ENCODE measurements at places on chromosomes 6 and 20.

DNA sequence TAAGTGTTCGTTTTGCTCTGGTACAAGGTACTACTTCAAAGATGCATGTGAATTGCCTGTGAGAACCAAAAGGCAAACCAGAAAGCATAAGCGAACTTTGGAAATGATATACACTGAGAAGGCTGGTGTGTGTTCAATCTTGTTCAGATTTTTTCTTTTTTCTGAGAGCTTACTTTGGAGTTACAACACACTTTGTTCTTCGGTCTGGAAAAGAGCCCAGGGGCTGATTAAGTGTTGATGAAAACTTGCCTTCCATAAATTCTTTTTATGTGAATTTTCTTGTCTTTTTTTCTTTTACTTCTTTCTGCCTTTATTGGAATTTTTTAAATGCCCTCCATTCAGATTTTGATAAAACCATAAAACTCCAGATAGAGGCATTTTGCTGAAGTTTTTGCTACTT lies 395.1 kb upstream of the SASH1 start:
- no peak for DNase-seq

- DNase-seq, result no peak
Measured at GRCh38 chr6:140071601-140072062, 697.2 kb upstream of the CITED2 start.

DNA sequence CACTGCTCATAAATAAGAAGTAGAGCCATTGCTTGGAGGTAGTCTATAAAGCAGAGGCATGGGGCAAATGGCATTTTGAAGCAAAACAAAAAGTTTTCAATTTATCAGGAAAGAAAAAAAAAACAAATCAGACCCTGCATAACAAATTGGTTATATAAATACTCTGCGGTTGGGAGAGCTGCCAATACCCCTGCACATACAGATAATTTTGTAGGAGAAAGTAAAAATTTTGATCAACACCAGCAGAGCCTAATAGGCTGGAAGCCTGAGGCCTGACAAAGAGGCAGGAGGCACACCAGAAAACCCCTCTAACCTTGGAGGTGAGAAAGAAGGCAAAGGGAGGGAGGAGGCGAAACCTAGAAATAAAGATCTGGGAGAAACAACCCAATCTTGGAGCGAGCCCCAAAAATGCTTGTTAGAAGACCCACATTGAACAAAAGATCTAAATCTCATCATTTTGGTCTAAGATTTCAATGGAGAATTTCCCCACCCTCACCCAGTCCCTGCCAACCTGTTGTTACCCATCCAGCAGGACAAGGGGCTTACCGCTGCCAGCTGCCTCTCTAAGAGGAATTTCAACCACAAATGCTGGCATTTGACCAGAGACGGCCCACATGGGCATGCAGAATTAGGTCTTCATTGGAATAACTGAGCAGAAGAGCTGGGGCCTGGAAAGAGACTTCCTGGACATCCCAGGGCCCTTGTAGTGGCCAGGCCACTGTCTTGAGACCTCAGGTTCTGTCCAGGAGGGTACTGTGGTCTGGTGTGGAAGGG lies 28.4 kb downstream of the FOXA2 start:
- DNase-seq, result no peak

DNA sequence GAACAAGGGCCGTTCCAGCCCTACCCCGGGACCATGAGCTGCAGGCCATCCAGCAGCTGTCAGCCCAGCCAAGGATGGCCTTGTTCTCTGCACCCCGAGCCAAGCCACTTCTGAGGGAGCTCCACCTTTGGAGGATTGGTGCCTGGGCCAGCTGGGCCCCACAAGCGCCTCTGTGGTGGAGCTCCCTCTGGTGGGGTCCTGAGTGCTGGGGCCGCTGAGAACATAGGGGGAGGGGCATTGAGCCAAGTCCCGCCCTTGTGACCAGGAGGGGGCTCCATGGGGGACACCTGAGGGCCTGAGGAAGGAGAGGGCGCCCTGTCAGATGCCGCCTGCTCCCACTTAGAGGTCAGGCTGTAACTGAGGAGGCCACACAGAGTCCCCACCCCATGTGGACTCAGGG lies 43.2 kb downstream of the YTHDF1 start:
- DNase-seq, result no peak

- no peak for DNase-seq
Measured at GRCh38 chr20:15222502-15223330, 885.3 kb upstream of the FLRT3 start.

- no peak for DNase-seq
Measured at GRCh38 chr6:5303682-5304081, 42.4 kb downstream of the FARS2 start.

DNA sequence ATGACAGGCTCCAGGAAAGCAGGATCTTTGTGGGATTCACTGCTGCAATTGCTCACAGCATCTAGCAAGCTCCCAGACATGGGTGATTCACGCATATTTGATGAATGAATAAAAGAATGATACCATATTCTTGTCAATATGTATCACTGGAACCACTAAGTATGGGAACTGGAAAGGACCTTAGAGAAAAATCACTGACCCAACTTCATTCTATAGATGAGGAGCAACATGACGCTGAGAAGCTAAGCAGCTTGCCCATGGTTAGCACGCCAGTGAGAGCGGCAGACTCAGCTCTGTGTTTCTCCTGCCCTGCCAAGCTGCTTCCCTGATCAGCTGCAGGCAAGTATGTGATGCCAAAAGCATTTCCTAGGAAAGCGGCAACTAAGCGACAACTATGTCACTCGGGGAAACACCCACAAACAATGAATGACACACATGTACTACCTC lies 66.8 kb downstream of the PPP1R3G start:
- no peak for DNase-seq

GRCh38 chr6:119676230-119676629 lies 326.7 kb upstream of the MAN1A1 start:
- no peak for DNase-seq

DNA sequence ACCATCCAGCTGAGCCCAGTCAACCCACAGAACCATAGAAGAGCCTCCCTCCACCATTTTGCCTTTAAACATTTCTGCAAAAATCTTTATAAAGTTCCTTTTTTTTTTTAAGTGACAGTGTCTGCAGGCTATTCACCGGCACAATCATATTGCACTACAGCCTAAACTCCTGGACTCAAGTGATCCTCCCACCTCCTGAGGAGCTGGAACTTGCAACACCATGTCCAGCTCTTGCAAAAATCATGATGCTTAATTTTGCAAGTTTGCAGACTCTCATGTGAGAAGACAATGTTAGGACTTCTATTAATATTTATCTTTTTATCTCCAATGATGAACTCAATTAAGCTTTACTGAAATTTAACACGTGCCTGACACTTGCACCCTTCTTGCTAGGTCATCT lies 88.8 kb downstream of the INSM1 start:
- DNase-seq, result no peak

GRCh38 chr6:2810092-2810671 lies 31.5 kb downstream of the SERPINB1 start:
- no peak for DNase-seq

- DNase-seq, result no peak
Measured at GRCh38 chr6:19734061-19734460, 103.1 kb upstream of the ID4 start.

GRCh38 chr20:63219866-63220521 lies 4.1 kb upstream of the YTHDF1 start:
- no peak for DNase-seq

DNA sequence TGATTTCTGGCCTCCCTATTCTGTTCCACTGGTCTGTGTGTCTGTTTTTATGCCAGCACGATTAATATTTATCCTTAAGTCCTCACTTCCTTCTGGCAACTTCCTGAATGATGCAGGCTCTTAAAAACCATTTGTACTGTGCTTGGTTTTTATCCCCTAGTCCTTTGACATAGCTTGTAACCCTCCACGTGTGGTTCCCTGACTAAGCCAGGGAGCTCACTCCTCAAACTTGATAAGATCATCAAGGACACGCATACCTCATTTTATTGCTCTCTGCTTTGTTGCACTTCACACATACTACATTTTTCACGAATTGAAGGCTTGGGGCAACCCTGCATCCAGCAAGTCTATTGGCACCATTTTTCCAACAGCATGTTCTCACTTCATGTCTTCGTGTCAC lies 166.4 kb upstream of the UST start:
- DNase-seq, result no peak

DNA sequence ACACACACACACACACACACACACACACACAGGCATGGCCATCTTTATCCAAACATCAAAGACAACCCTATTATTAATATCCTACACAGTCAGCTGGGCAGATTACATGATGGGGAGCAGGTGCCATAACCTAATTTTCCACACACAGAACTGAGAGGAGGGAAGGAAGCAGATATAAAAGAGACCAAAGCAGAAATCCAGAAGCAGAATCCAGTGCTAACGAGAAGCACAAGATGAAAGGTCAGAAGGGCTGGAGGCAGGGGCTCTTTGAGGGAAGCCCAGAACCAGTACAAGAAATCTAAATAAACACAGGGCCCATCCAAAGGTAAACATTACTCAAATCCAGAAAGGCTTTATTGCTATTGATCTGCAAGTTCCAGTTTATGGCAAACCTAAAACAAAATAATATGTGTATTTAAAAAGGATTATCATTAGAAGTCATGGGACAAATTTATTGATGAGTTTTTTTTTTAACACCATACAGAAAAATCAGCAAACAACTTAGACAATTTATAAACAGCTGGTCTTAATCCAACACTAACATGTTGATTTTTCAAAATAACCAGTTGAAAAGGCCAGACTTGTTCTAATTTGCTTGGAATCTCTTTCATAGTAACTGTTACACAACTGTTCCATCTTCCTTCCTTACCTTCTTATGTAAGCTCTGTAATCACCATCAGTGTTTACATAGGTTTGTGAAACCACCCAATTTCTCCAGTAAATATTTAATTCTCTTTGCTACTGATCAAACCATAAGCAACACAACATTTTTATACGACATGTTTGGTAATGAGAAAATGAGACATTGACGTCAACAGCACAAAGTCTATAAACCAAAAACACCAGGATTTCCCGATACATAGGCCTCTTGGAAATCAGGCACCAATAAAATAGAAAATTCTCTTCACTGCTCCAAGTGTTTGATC lies 34.2 kb downstream of the SLC23A2 start:
- no peak for DNase-seq

- DNase-seq, result no peak
Measured at GRCh38 chr6:142819603-142820337, 125.2 kb downstream of the HIVEP2 start.

DNA sequence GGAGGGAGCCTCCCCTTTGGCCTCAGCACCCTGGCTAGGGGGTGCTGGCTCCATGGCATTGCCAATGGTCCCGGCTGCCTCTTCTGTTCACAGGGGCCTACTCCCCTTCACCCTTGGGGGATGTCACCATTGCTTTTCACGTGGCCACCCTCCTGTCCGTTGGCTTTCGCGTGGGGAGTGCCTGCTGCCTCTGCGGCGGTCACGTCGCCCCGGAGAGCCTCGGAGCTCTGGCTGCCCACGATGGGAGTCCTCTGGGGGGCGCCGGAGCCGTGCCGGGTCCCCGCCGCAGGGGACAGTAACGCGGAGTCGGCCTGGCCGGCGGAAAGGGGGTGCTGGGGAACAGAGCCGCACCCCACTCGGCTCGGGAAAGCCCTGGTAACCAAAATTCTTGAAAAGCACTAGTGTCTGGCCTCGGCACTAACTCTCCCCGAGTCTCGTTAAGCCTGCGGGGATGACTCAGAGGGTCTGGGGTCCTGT lies 661 bp upstream of the HEBP2 start:
- peak; percentile 74 for DNase-seq

GRCh38 chr6:6599468-6599873 lies 11.0 kb downstream of the LY86 start:
- DNase-seq, result no peak

DNA sequence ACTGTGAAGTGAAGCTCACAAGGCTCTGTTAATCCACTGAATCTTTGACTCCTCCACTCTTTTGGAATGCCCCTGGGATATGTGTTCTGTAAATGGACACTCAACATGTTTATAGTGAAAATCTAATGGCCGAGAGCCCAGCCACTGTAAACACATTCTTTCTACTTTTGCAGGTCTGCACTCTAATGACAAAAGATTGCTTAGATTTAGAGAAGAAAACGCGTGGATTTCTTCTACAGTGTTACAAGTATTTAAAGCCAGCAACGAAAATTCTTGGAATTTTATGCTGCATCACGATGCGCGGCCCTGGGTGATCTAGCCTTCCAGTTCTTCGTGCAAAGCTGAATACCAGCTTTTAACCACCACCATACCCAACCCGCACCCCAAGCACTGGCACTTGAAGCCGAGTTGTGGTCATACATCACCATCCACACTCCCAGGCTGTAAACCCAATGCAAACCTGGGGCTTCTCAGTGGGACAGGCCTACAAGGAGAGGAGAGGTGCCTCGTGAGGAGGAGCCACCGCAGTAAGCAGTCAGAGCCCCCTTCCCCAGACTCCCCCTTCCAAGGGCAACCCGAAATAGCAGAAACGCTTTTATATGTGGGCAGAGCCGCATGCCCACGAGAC lies 3.7 kb upstream of the FOXO3 start:
- DNase-seq, result no peak

DNA sequence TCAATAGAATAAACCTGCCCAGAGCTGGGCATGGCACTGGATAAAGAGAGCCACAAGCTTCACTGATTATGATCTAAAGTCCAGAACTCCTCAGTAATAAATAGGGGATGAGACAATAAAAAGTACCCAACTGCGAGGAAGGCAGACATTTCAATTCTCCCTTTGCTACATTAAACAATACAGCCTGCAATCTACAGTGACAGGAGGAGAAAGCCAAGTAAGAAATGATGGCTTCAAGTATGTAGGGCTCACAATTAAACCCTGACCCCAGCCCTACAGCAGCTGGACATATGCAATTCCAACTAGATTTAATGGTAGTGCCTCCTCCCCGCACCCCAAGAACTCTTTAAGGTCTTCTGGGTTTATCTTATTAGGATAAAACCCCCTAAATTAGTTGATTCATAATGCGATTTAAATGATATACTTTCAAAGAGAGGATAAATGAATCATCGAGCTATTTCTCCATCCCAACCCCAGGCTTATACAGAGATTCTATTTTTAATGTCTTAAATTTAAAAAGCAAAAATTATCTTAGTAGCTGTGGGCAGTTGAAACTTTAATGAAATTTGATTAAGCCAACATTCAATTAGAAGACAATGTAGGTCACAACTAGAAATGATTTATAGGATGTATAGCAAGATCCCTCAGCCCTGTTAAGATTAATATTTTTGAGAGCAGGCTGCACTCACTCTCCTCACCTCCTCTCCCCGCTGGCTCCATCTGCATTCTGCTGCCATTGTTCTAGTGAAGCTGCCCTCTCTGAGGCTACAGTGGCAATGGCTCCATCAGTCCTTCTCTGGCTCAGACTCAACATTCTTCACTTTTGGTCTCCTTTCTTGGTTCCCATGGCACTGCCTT lies 57.1 kb downstream of the OGFRL1 start:
- DNase-seq, result no peak

- no peak for DNase-seq
Measured at GRCh38 chr20:42441864-42442331, 747.8 kb downstream of the PTPRT start.

GRCh38 chr6:81093051-81093450 lies 659.4 kb downstream of the TENT5A start:
- DNase-seq, result no peak

GRCh38 chr6:17719323-17720041 lies 12.8 kb upstream of the NUP153 start:
- DNase-seq, result no peak

- DNase-seq, result no peak
Measured at GRCh38 chr20:17822039-17822438, 122.3 kb downstream of the BANF2 start.

- no peak for DNase-seq
Measured at GRCh38 chr6:25405442-25405841, 126.3 kb downstream of the CARMIL1 start.

GRCh38 chr6:98142839-98143238 lies 691.5 kb upstream of the POU3F2 start:
- DNase-seq, result no peak

- DNase-seq, result no peak
Measured at GRCh38 chr6:119713903-119714302, 364.3 kb upstream of the MAN1A1 start.
